ENCODE measurements at places on chromosomes 6 and 20. TPM values are rescaled to one million over a fixed set of nuclear protein-coding genes. Genes with fewer than 3 reads are reported as not detected.

Gene ERVFRD-1
- not detected for total RNA-seq

Gene NELFE
- 69.6 TPM for total RNA-seq

Gene DUSP15
- total RNA-seq = not detected

Gene C20orf144
- total RNA-seq = 0.30 TPM

Gene KHDC1
- 8.5 TPM for total RNA-seq

Gene C20orf202
- total RNA-seq = not detected

Gene VSX1
- not detected for total RNA-seq

Gene TGM3
- not detected for total RNA-seq

Gene FOXP4
- total RNA-seq = 8.5 TPM

Gene OR2B6
- not detected for total RNA-seq

Gene CLVS2
- total RNA-seq = not detected

Gene THEMIS
- total RNA-seq = 65.6 TPM

Gene ZNF512B
- 16.7 TPM for total RNA-seq

Gene KCNG1
- 0.30 TPM for total RNA-seq

Gene PRKN
- 0.13 TPM for total RNA-seq

Gene FOXF2
- total RNA-seq = not detected

Gene MYLK4
- 0.15 TPM for total RNA-seq

Gene APMAP
- 44.1 TPM for total RNA-seq

Gene NHLRC1
- total RNA-seq = 0.15 TPM

Gene ARMC2
- 13.6 TPM for total RNA-seq

Gene MPIG6B
- total RNA-seq = not detected

Gene TP53INP2
- total RNA-seq = 3.3 TPM

Gene CTCFL
- total RNA-seq = not detected

Gene FAM229B
- total RNA-seq = 3.4 TPM

Gene ADIG
- total RNA-seq = not detected

Gene PTCHD4
- not detected for total RNA-seq

Gene PKIB
- total RNA-seq = 0.65 TPM

Gene SGK2
- 0.53 TPM for total RNA-seq

Gene RSPH4A
- 0.15 TPM for total RNA-seq

Gene MYMX
- not detected for total RNA-seq

Gene TFAP2A
- not detected for total RNA-seq

Gene C20orf204
- 6.9 TPM for total RNA-seq

Data from activated CD4-positive, alpha-beta memory T cell treated with anti-CD3 and anti-CD28 coated beads, Interleukin-2, amount 10 ng/mL, durations not matched to agents 7 days and 5 days (primary cell).